ENCODE measurements at places on chromosomes 1 and 21.
A peak's percentile ranks its signal among the peaks of the same experiment; 100 is the strongest.

GRCh38 chr1:221458447-221459156, 283.3 kb downstream of the DUSP10 start:
- no peak for DNase-seq

- no peak for DNase-seq
These were observed 10.8 kb downstream of the FTCD start for GRCh38 chr21:46144464-46145070.

GRCh38 chr1:62723883-62724282, 35.7 kb upstream of the DOCK7 start:
- DNase-seq, result no peak

GRCh38 chr1:42974767-42975437, 16.2 kb upstream of the SLC2A1 start:
- DNase-seq, result no peak

DNA sequence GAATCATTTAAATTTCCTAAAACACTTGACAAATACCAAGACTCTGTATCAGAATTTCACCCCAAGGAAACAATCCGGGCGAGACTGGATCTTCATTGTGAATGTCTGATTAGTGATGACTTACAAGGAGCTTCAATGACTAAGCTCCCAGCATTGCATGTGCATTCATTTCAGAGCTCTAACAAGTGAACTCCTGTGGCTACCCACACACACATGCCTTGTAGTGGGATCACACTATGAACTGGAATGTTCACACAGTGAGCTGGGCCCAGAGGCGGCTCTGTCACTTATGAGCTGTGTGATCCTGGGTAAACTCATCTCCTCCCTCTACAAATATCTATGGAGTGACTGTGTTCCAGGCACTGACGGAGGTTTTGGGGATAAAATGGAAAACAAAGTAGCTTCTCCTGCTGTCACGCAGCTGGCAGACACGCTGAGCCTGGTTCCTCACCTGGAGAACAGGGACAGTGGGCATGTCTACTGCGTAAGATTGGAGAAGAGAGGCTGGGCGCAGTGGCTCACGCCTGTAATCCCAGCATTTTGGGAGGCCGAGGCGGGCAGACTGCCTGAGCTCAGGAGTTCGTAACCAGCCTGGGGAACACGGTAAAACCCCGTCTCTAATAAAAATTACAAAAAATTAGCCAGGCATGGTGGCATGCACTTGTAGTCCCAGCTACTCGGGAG, 56.9 kb downstream of the CLSTN1 start:
- DNase-seq, result no peak

DNA sequence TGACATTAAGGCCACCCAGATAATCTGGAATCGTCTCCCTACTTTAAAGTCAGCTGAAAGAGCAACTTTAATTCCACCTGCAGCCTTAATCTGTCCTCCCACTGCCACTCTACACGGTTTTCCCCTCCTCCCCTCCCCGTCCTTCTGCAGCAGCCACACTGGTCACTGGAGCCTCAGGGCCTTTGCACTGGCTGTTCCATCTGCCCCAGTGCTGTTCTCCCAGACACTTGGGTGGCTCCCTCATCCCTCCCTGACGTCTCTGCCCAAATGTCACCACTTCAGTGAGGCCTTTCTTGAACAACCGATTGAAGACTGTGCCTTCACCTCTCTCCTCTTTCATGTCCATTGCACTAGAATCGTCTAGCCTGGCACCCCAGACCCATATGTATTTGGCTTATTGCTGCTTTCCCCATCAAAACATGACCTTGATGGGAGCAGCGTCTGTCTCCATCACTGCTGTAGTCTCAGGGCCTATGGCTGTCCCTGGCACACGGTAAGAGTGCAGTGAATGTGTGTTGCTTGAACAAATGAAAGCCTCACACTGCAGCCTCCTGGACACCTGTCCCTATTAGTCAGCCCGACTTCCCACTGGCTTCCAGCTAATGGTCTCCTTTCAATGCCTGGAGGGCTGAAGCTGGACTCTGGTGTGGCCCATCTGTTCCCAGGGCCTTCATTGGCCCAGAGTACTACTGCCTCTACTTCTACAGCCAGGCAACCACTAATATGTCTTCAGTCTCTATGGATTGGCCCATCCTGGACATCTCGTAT, 10.6 kb upstream of the PRDM16 start:
- DNase-seq, result no peak

GRCh38 chr1:99551812-99552614, 93.9 kb upstream of the PALMD start:
- no peak for DNase-seq

GRCh38 chr1:167438171-167439138, 79.9 kb downstream of the CD247 start:
- DNase-seq, result no peak

- no peak for DNase-seq
These were observed at the start of gene ASAP3 for GRCh38 chr1:23483321-23484252. Gene ASAP3 (minus strand): TSS chr1:23484179. CDS start chr1:23484133, 46 bp downstream.

DNA sequence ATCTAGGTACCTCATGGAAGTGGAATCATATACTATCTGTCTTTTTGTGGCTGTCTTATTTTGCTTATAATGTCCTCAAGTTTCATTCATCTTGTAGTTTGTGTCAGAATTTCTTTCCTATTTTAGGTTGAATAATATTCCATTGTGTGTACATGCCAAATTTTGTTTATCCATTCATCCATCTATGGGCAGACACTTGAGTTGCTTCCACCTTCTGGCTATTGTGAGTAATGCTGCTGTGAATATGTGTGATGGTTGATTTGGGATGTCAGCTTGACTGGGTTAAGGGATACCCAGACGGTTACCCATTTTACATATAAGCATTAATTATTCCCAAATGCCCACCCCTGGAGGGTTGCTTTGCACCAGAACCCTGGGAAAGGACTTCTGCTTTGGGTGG, 477.5 kb downstream of the PTPRU start:
- peak; percentile 13 for DNase-seq

- DNase-seq, result peak; percentile 86
These were observed 234.1 kb upstream of the VAMP3 start for GRCh38 chr1:7536891-7537591.

DNA sequence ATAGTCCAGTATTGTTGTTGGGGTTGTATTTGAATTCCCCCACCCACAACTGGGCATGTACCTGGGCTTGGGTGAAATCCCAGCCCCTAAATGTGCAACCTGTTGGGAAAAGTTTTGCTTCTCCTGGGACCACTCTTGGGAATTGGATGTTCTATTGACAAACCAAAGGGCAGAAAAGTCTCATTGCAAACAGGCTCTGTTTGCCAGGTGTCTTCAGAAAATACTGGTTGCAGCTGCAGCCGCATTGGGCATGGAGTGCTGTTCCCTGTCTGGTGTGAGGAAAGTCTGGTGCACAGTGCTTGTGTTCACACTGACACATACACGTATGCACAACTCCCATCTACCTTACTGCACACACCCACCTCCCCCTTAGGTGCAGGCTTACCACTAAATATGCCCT, 12.1 kb downstream of the PTPRU start:
- no peak for DNase-seq

GRCh38 chr1:12460911-12461621, 156.9 kb downstream of the DHRS3 start:
- DNase-seq, result no peak

DNA sequence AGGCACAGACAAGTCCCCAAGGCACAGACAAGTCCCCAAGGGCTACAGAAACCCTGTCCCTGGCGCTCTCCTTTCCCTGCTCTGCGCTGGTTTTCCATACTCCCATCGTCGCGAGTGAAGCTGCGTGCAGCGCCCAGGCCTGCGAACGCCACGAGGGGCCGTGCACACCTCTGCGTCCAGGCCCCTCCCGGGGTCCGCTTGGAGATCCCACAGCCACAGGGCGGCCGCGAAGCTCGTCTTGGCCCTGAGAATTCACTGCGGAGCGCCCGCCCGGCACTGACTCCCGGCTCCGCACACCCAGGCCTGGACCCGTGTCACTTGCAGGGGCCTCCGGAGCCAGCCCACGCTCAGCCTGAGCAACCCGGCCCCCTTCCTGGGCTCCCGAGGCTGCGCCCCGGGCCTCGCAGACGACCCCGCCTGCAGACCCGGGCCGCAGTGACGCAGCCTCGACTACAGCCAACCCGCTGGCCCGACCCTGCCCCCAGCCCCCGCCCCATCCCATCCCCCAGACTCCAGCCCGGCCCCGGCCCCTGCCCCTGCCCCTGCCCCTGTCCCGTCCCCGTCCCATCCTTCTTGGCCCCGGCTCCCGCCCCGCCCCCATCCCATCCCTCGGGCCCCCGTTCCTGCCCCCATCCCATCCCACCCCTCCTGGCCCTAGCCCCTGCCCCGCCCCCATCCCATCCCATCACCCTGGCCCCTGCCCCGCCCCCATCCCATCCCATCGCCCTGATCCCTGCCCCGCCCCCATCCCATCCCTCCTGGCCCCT, 841 bp downstream of the POFUT2 start:
- DNase-seq, result no peak

Measured in NCI-H1417 (cell line).